MG63 (cell line): ENCODE measurements at places on chromosomes 2 and 18. TPM values are rescaled to one million over a fixed set of nuclear protein-coding genes. Genes with fewer than 3 reads are reported as not detected.

- no peak for DNase-seq
Measured at GRCh38 chr2:128103407-128103806, 12.4 kb downstream of the UGGT1 start.

DNA sequence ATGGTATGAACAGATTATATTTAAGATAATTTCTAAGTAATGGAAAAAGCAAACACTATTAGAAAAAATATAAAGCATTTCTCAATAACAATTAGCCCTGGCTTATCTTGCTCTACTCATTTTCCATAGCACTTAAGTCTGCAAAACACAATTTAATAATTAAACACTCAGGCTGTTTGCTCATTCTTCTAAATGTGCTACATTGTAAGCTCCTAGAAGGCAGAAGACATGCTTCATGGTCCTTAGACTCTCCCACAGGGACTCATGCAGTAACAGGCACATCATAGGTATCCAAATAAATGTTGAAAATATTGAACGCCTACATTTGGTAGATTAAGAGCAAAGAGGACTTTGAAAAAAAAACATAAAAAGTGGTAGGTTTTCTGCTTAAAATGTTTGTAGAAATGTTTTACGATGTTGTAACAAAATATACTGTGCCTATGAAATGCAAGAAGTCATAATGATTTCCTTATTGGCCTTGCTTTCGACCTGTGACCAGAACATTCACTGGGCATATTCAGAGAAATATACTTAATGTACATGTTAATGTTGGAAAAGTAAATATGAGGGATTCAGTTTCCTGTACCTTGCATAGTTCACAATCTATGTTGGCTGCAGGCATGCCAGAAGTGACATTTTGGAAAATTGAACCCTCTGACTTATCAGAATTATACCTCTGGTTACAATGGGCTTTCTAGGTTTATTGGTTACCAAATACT lies 27.2 kb downstream of the G6PC2 start:
- no peak for DNase-seq

DNA sequence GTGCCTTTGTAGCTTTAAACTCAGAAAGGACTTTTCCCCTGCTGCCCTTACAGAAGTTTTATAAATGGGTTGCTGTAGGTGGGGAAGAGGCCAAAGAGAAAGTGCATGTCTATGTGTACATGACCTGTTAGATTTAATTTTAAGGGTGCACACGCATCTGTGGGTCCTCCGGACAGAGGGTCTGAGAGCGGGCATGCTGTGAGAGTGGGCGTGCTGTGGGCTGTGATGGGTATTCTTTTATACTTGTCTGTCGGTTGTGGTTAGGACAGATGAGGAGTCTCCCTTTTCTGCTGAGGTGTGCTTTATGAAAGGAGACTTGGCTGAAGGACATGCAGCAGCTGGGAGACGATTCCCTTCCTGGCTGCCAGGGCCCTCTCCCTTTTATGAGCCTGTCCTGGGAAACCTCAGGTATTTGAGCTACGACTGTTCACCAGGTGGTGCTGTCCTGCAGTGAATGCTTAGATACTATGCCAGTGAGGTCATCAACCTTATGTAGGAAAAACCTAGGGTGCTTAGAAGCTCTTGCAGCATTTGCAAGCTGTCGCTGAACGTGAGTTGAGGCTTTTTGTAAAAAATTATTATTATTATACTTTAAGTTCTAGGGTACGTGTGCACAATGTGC lies 67.5 kb downstream of the TANC1 start:
- DNase-seq = no peak

- no peak for DNase-seq
Measured at GRCh38 chr2:109290887-109291643, 162.1 kb downstream of the SH3RF3 start.

GRCh38 chr2:9753276-9753600 lies 90.0 kb upstream of the TAF1B start:
- peak; percentile 87 for DNase-seq

DNA sequence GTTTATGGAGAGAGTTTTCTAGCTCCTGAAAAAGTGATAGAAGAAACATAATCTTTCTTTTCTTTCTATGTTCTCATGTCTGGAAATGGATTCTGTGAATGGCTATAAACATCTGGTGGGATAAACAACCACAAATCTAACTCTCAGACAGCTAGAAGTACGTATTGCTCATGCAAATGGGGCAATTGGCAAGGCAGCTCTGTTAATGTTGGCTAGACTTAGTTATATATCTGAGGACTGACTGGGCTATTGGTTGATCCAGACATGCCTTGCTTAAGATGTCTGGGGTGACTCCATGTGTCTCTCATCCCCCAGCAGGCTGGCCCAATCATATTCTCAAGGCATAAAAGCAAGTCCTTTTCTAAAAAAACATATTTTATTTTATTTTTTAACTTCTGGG lies 939.2 kb upstream of the NRXN1 start:
- no peak for DNase-seq

GRCh38 chr2:17960925-17961324 lies 82.5 kb downstream of the KCNS3 start:
- no peak for DNase-seq

GRCh38 chr2:14866736-14867352 lies 234.3 kb downstream of the LRATD1 start:
- DNase-seq = no peak

DNA sequence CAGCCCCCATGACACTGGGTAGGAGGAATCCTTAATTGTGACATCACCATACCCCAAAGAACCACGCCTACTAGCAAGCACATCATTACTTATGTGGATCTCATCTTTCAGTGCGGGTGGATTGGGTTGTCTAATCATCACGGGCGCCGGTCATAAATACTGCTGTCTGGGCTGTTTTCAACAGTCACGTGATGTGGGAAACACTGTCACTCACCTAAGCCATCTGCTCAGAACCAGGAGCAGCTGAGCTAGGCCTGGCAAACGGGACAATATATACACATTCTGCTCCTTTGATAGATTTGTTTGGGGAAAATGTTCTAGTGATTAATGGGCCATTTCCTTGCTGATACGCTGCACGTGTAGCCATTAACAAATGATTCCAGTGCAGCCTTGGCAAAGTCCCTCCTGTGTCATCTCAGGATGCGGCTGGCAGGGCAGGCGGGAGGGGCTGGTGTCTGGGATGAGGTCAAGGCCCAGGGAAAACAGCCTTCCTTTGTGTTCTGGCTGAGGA lies 145.9 kb upstream of the COPS8 start:
- no peak for DNase-seq

GRCh38 chr2:54559006-54559445 lies 102.9 kb downstream of the SPTBN1 start:
- DNase-seq = no peak

DNA sequence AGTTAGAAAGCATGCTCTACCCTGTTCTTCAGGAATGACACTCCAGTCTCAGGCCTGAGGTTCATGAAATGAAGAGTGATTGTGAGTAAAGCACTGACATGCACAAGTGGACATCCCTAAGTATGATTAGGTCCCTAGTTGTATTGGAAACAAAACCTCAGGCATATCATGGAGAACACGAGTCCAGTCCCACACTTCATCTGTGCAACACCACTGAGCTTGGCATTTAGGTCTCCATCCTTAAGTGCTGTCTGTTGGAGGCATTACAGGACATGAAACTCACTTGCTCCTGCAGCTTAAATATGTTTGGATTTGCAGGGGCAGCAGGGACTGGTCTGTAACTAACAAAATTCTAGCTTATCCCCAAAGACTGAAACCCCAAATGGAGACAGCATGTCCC lies 250.3 kb upstream of the KLHL29 start:
- no peak for DNase-seq

DNA sequence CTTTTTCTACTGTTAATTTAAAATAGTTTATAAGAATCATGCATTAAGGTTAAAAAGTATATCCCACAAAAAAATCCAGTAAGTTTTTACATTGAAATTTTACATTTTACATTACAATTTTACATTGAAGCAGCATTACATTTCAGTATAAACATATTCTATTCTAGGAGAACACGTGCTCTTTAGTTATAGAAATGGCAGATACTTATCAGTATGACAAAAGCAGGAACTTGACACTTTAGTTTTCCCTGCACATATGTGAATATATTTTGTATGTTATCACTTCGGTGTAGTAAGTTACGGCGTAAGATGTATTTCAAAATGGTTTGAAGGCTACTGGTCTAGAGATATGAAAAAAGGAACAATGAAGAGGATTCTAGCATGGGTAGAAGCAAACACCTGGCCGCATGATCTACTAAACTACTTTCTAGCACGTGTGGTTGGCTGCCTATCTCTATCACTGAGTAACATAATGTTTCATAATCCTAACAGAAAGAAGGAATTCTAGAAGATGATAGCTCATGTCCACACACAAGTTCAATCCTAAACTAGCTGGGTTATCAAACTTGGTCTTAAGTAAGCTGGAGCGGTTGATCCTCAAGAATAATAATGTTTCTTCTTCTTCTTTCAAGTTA lies 5.4 kb downstream of the IMMT start:
- DNase-seq = no peak

- DNase-seq = peak; percentile 72
Measured at GRCh38 chr18:8835521-8835953, 130.2 kb downstream of the MTCL1 start.

DNA sequence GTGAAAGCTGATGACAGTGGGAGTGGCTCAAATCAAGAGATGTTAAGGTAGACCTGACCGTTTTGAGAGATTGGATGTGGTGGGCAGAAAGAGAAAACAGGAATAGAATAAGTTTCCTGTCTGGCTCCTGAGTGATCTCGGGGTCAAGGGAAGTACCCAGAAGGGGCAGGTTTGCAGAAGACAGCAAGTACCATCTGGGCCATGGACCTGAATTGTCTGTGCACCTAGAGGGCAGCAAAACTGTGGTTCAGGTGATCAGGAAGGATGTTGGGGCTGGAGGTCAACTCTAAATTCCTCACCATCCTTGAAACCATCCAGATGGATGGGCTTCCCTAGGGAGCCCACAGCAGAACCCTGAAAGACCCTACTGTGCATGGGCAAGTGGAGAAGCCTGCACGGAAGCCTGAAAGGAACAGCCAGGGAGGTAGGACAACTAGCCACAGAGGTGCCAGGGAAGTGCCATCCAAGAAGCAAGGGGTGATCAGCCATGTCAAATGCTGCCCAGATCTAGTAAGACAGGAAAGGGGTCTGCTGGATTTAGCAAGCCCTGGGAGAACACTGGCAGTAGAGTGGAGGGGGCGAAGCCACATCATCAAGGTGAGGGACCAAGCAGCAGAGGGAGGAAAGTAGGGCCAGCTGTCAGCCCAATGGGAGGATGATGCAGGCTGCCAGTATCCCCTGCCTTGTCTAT lies 8.0 kb downstream of the TEX261 start:
- no peak for DNase-seq

- DNase-seq = no peak
Measured at GRCh38 chr18:7789856-7790552, 222.9 kb downstream of the PTPRM start.

GRCh38 chr2:79005216-79005615 lies 20.3 kb upstream of the REG3G start:
- DNase-seq = no peak

GRCh38 chr2:150480241-150480640 lies 7.2 kb downstream of the RND3 start:
- peak; percentile 57 for DNase-seq

DNA sequence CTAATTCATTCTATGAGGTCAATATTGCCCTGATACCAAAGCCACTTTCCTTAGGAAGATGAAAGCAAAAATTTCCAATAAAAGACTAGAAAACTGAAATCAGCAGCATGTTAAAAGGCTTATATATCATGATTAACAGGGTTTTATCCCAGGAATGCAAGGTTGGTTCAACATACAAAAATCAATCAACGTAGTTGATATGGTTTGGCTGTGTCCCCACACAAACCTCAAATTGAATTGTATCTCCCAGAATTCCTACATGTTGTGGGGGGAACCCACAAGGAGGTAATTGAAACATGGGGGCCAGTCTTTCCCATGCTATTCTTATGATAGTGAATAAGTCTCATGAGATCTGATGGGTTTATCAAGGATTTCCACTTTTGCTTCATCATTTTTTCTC lies 11.7 kb upstream of the ABCB11 start:
- DNase-seq = no peak

- no peak for DNase-seq
Measured at GRCh38 chr2:157424374-157424773, 19.5 kb downstream of the CYTIP start.

DNA sequence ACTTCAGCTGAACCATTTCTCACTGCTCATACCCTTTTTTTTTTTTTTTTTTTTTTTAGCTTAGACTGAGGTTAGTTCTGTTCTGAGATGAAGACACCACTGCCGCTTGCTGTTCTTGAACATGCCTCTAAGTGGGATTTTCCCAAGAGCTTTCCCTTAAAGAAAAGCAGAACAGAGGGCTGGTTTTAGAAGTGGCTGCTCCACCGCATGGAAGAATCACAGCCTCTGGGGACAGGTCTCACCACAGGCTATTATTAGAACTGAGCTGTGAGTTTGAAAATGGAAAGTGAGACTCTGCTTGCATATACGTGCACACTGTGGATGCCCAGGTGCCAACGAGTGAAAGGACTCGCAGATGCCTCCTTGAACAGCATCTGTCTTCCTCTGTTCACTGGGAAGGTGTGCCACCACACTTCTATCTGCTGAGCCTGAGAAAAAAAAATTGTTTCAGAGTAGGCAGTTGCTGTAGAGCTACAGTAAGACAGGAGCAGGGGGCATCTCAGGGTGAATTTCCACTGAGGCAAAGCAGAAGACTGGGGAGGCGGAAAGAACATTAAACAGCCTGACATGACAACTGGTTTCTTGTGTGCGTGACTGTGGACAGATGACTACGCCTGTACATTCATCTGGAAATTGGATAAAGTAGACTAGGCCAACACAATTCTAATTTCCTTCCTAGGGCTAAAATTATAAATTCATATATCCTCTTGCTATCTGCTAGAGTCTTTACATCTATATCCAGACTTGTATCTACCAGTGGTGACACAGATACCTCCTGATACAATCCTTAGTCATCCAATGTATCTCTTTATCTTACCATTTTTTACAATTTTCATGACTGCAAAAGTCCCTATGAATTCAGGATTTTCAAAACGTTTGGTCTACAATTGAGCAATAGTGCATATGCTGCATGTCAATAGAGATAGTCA lies 1045.7 kb upstream of the CELF4 start:
- no peak for DNase-seq

DNA sequence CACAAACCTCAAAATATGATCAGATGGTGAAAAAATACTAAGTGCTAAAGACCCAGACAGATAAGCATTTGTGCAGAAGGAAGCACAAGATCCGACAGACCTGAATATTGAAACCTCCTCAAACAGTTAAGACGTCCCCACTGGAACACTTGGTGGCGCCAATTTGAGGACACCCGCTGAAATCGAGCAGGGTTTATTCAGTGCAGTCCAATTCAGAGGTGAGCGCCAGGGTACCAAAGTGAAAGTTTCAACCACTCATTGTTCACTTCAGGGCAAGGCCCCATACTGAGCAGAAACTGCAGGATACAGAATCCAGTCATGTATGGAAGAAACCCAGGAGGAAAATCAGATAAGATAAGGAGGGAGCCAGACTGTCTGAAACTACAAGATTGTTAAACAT lies 417.6 kb downstream of the LRRTM4 start:
- DNase-seq = no peak

Gene COLEC12
- 27.4 and 28.2 TPM in 2 replicates for total RNA-seq

Gene EPB41L3
- not detected in 2 replicates for total RNA-seq

Gene SPATA3
- total RNA-seq = not detected in 2 replicates

Gene UGT1A4
- total RNA-seq = not detected in 2 replicates

Gene KCNG3
- total RNA-seq = 0.91 TPM in 1 of 2 replicates, not detected in the other

Gene PCBP1
- 92.9 and 104 TPM in 2 replicates for total RNA-seq

Gene EGR4
- total RNA-seq = not detected in 2 replicates

Gene AMER3
- total RNA-seq = not detected in 2 replicates

Gene CXCR2
- not detected in 2 replicates for total RNA-seq

Gene ACYP2
- 2.3 and 6.9 TPM in 2 replicates for total RNA-seq

Gene MYO7B
- 0.89 TPM in 1 of 2 replicates, not detected in the other for total RNA-seq

Gene GAREM1
- total RNA-seq = 1.1 and 2.0 TPM in 2 replicates

Gene ASB18
- not detected in 2 replicates for total RNA-seq

Gene CREG2
- not detected in 2 replicates for total RNA-seq

Gene GKN2
- total RNA-seq = not detected in 2 replicates

Gene IDH1
- total RNA-seq = 29.6 and 37.0 TPM in 2 replicates
